ENCODE measurements at places on chromosomes 3 and 15.

DNA sequence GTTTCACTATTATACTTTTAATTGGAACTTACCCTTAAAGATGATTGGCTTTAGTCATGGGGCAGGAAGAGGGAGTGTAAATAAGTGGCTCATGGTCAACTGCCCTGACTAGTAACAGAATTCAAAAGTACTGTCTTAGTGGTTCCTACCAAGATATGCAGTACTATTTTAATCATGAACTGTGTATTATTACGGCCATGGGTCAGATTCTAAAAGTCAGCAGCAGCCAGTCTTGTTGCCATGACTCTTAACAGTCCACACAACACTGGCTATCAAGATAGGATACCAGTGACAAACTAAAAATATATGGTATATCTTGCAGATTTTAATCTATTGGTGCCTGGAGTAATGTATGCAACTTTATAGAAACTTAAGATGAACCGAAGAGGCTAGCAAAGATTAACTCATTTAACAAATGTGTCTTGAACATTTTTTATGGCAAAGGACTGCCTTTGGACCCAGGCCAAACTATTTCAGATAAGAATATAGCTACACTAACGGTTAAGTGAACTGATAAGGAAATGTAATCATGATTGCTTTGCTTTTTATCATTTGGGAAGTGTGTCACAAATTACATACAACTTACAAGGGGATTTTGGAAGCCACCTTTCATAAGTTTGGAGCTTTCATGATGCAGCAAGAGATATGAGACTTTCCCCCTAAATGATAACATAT is 163.7 kb downstream of the TCF12 start:
- DNase-seq = no peak

DNA sequence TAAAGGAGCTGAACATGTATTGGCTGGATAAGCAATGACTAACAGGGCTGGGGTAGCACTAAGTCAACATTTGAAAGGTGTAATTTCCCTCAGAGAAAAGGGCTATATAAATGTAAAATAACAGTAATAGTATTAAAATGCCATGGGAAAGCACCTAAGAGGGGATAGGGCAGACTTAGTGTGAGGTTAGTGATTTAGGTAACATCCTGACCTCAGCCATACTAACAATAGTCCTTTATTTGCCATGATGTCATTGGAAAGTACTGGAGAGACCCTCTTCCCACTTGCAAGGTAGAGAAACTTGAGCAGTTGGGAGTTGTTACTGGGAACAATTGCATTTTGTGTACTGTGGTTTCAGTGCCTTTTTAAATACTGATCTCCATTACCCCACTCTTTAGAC is 103.4 kb downstream of the LSAMP start:
- DNase-seq = no peak

DNA sequence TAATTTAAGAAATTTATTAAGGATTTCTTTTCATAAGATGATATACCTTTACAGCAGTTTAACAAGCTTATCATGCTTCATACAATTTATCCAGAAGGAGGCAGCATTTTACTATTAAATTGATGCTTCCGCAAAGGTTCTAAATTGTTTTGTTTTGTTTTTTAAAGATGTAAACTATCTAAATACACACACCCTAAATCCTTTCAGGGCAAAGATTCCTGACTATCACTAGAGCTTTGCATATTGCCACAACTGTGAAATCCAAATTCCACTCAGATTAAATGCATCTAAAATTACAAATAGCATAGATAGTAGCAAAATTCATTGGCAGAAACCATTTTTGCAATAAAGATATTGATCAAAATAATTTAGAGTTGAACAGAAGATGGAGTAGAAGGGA is 44.5 kb upstream of the CCNL1 start:
- DNase-seq = no peak

- no peak for DNase-seq
Measured at GRCh38 chr3:186786922-186787321, 3.5 kb downstream of the EIF4A2 start.

GRCh38 chr15:85689729-85690128 is 105.0 kb downstream of the KLHL25 start:
- peak; percentile 58 for DNase-seq

- no peak for DNase-seq
Measured at GRCh38 chr3:17639257-17639656, 103.2 kb downstream of the TBC1D5 start.

GRCh38 chr3:193906849-193907410 is 229.0 kb upstream of the HES1 start:
- DNase-seq = no peak

DNA sequence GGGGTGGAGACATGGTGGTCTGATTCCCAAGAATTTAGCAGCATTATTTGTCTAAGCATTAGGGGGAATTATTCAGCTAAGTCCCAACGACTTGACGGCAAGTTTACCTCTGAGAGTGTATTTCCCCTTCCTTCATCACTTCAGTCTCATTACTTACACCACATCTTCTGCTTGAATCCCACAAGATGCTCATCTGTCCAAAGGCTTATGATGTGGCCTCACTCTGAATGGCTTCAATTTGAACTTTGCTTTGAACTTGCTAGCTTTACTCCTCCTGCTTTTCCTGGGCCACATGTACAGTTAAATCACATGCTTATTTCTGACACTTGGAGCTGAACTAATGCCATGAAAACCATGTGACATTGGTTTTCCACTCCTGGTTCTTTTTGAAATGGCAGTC is 231.3 kb upstream of the SATB1 start:
- DNase-seq = no peak

DNA sequence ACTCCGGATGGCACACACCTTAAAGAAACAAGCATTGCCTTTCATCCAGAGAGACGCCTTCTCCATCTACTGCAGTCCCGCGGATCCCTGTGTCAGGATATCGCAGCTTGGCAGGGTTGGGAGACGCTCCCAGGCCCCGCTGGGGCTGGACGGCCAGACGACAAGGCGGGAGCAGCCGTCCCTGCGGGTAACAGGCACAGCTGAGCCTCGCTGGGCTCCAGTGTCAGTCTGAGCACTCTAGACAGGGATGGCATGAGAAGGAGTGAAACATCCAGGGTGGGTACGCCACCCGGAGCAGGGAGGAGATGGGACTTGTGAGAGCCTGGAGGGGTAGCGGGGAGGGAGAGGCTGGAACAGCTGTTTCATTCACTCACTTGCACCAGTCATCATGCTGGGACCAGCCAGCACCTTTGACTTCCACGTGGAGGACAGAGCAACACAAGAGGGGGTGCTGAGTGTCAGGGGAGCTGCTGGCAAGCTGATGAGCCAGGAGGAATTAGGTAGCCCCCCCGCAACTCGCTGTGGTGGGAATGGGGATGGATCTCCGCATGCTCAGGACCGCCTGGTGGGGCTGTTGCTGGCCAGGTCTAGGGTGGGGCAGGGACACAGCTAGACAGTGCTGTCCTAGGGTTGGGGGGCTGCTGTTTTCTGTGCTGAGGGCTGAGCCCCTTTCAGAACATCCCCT is 31.6 kb upstream of the SNRPA1 start:
- no peak for DNase-seq

Data from stimulated activated naive CD4-positive, alpha-beta T cell treated with Interleukin-2 at 50 U/mL for 16 hours (primary cell).